Nephron progenitor cell (in vitro differentiated cells): ENCODE measurements at places on chromosomes 3 and 15.

DNA sequence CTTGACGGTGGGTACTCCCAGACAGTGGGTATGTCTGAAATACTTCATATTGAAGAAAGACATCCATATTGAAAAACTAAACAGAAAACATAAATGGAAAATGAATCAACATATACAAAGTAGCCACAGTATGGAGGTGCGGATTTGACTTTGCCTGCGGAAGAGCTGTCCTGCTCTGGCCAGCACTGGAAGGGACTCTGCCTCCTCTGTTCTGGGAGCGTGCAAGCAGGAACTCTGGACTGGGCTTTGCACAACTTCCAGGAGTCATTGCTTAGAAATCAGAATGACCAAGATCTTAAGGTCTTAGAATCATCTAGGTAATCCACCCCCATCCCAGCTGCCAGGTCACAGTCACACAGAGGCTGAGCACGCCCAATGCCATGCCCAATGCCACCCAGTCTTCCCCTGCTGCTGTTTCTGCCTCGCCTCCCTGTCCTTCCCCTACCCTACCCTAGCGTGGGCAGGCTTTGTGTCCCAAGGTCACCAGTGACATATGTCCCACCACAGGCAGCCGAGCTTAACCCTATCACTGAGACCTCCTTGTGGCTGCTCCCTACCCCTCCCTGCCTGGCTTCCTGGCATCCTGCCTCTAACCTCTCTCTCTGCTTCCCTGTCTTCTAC lies 36.3 kb downstream of the CDC25A start:
- H3K36me3 ChIP-seq = no peaks in the 10 kb centered on the region
- H3K27ac ChIP-seq = no peak overlapping the region
- no peak for DNase-seq

GRCh38 chr3:196989721-196990262 lies 21.2 kb upstream of the PIGZ start:
- H3K27ac ChIP-seq = no peak overlapping the region
- peaks cover 34% of the 10 kb centered on the region for H3K4me1 ChIP-seq
- H3K4me3 ChIP-seq = no peak overlapping the region
- no peaks in the 10 kb centered on the region for H3K36me3 ChIP-seq

DNA sequence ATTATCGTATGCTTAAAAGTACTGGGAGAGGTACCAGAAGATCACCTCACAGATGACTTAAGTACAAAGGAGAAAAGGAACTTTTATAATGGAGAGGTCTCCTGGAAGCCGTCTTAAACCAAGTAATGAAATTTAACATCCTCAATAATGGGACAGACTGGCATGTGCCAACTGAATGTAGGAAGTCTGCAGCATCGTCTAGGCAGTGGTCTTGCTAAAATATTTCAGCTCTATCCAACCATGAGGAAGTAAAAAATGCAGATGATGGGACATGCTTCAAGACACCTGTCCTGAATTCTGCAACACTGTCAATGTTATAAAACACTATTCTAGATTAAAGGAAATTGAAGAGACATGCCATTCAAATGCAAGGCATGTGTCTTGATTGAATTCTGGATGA lies 458.8 kb upstream of the TPRG1 start:
- no peaks in the 10 kb centered on the region for H3K36me3 ChIP-seq
- H3K27me3 ChIP-seq = no peaks in the 10 kb centered on the region
- no peak for DNase-seq
- no peak overlapping the region for H3K27ac ChIP-seq

DNA sequence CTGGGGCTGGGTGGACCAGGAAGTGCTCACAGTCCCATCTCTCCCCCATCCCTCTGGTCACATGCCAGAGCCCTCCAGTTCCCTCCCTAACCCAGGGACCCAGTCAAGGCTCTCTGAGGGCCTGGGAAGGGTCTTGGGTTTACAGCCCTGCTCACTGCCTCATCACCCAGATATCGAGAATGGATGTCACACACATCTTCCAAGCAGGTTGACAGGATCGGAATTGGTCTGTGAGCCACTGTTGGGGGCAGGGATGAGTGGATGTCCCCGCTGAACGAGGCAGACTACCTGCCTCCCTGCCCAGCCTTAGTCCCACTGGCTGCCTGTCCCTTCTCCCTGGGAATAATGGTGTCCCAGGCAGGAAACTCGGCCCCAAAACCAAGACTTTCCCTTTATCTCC lies 20.0 kb upstream of the GOLGA6C start:
- no peak overlapping the region for H3K27ac ChIP-seq
- no peak for DNase-seq
- peaks cover 14% of the 10 kb centered on the region for H3K27me3 ChIP-seq
- H3K4me1 ChIP-seq = no peaks in the 10 kb centered on the region

DNA sequence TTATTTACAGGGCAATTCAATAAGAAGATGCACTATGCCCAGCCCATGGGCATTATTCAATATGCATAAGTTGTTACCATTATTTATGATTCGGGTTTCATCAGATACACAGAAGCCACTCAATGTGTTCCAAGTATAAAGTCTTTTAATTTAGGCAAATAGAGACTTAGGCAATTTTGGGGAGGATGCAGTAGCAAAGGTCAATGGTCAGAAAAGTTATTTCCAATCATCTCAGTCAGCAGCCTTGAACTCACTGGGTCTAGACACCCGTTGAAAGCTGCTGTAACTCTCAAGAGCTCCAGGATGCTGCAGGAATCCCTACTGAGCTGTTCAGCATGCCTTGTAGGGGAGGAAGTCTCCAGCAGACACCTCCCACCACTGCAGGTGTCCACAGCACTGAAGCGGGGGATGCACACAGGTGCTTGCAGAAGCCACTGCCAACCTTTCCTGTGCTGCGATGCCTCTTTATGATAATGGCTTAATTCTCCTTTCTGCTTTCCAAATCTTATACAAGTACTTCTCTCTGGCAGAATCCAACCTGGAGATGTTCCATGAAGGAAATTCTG lies 155.0 kb upstream of the SUCLG2 start:
- no peaks in the 10 kb centered on the region for H3K27me3 ChIP-seq
- no peak overlapping the region for H3K4me3 ChIP-seq
- DNase-seq = no peak
- H3K27ac ChIP-seq = no peak overlapping the region
- no peaks in the 10 kb centered on the region for H3K36me3 ChIP-seq
- no peaks in the 10 kb centered on the region for H3K4me1 ChIP-seq

GRCh38 chr3:61802772-61803171 lies 241.4 kb downstream of the PTPRG start:
- H3K27ac ChIP-seq = no peak overlapping the region
- H3K36me3 ChIP-seq = peaks cover 22% of the 10 kb centered on the region
- no peak for DNase-seq
- no peak overlapping the region for H3K4me3 ChIP-seq

- H3K27me3 ChIP-seq = peaks cover 16% of the 10 kb centered on the region
- no peak for DNase-seq
- H3K27ac ChIP-seq = no peak overlapping the region
- H3K4me3 ChIP-seq = no peak overlapping the region
- no peaks in the 10 kb centered on the region for H3K36me3 ChIP-seq
Measured at GRCh38 chr15:53875711-53876110, 102.5 kb upstream of the UNC13C start.

- H3K4me1 ChIP-seq = peaks cover 13% of the 10 kb centered on the region
- H3K27ac ChIP-seq = no peak overlapping the region
- no peak for DNase-seq
- H3K27me3 ChIP-seq = peaks cover 4% of the 10 kb centered on the region
- no peak overlapping the region for H3K4me3 ChIP-seq
Measured at GRCh38 chr15:42045211-42045615, 24.4 kb upstream of the PLA2G4E start.

DNA sequence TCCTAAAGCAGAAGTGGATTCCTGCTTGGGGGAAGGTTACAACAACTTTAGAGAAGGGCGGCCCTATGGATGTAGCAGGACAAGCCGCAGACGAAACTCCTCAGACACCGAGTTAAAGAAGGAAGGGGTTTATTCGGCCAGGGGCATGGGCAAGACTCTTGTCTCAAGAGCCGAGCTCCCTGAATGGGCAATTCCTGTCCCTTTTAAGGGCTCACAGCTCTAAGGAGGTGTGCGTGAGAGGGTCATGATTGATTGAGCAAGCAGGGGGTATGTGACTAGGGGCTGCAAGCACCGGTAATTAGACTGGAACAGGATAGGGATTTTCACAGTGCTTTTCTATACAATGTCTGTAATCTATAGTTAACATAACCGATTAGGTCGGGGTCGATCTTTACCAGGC lies 879 bp upstream of the PDHB start:
- peaks cover 4% of the 10 kb centered on the region for H3K27me3 ChIP-seq
- H3K36me3 ChIP-seq = peaks cover 23% of the 10 kb centered on the region
- H3K27ac ChIP-seq = peak overlapping the region; percentile 34
- peak overlapping the region; percentile 63 for H3K4me3 ChIP-seq

GRCh38 chr3:193572426-193572908 lies 17.8 kb upstream of the ATP13A4 start:
- DNase-seq = peak; percentile 64
- peaks cover 12% of the 10 kb centered on the region for H3K4me1 ChIP-seq
- no peaks in the 10 kb centered on the region for H3K36me3 ChIP-seq
- H3K27me3 ChIP-seq = no peaks in the 10 kb centered on the region

DNA sequence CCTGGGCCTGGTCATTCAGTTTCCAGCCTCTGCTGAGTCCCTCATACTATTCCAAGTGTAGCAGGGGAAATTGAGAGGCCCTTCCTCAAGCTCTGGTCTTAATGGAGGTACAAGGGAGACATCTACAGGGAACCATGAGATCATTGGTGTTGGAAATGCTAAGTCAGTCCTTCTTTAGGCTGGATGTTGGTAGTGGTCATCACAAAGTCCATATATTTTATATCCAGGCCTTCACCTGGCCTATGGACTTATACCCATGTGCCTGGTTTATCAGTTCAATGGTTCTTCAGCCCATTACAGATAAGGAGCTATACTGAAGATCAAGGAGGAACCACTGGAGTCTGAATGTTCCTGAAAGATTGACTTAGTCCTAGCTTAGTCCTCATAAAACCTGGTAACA lies 135.0 kb downstream of the STAG1 start:
- no peak overlapping the region for H3K27ac ChIP-seq
- DNase-seq = no peak
- H3K36me3 ChIP-seq = peaks cover 72% of the 10 kb centered on the region

GRCh38 chr3:9715764-9716437 lies 12.3 kb downstream of the CPNE9 start:
- no peak overlapping the region for H3K4me3 ChIP-seq
- no peak for DNase-seq
- H3K27ac ChIP-seq = no peak overlapping the region
- H3K36me3 ChIP-seq = no peaks in the 10 kb centered on the region
- no peaks in the 10 kb centered on the region for H3K4me1 ChIP-seq

DNA sequence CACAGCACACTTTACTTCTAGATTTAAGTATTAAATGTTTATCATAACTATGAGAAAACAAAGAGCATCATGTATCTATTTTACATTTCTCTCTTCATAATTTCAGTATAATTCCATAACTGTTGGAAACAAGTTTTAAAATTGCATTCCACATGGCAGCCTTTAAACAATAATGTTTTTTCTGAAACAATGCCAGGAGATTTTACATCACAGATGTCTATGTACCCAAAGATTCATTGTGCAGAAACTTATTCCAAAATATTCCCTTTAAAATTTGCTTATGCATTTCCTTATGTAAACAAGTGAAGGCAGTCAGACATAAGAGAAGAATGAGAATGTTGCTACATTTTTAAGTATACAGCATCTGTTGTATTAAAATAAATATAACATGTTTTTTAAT lies 324.9 kb upstream of the COL8A1 start:
- no peak overlapping the region for H3K4me3 ChIP-seq
- peaks cover 3% of the 10 kb centered on the region for H3K27me3 ChIP-seq
- H3K4me1 ChIP-seq = no peaks in the 10 kb centered on the region
- no peak for DNase-seq
